Sigmoid colon (tissue), 7 donors: ENCODE measurements at places on chromosomes 16 and 17. TPM values are rescaled to one million over a fixed set of nuclear protein-coding genes. Genes with fewer than 3 reads are reported as not detected.

- no peaks in the 10 kb centered on the region for H3K27me3 ChIP-seq
- no peak overlapping the region for H3K4me3 ChIP-seq
- H3K36me3 ChIP-seq: no peaks in the 10 kb centered on the region
- no peaks in the 10 kb centered on the region for H3K4me1 ChIP-seq
These were observed 5.0 kb upstream of the ARHGAP17 start for GRCh38 chr16:25020112-25020631.

DNA sequence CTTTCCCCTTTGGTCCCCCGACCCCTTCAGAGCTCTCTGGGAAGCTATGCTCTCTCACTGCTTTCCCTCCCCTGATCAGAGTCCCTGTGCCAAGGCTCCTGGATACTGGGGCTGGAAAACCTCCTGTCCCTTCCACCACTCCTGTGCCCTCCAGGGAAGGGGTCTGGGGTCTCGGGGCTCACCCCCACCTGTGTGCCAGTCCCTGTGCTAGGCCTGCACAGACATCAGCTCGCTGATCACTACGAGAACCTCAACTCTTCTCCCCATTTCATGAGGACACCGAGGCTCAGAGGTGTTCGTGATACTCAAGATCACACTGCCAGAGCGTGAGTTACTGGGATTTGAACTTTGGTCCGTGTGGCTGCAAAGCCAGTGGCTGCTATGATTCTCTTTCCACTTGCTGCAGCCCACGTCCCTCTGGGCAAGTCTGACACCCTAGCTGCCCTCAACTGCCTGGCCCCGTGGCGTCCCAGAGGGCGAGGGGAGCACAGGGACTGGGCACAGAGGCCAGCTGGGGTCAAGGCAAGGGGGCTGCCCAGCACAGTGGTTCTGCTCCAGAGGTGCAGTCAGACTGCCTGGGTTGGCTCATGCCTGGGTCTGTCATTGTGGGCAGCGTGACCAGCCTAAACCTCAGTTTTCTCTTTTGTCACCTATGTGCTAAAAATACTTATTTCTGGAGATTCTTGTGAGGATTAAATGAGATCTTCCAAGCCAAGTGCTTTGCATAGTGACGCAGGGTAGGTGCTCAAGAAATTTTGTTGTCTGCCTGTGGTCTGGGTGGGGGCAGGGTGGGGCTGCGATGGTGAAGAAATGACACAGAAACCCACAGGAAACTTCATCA, 43.8 kb upstream of the TOB1 start:
- no peak for DNase-seq
- H3K36me3 ChIP-seq: no peaks in the 10 kb centered on the region
- H3K27me3 ChIP-seq: no peaks in the 10 kb centered on the region
- no peak overlapping the region for H3K4me3 ChIP-seq

DNA sequence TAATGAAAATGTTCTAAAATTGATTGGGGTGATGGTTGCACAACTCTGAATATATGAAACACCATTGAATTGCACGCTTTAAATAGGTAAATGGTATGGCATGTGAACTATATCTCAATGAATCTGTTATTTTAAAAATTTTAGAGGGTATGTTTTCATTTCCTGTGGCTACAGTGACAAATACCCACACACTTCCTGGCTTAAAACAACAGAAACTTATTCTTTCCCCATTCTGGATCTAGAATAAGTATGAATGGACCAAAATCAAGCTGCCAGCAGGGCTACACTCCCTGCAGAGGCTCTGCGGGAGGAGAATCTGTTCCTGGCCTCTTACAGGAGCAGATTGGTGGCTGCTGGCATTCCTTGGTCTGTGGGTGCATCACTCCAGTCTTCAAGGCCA, 11.3 kb upstream of the PECAM1 start:
- H3K36me3 ChIP-seq: no peaks in the 10 kb centered on the region
- no peak for DNase-seq

GRCh38 chr16:84660973-84661372, 12.7 kb downstream of the KLHL36 start:
- no peak overlapping the region for H3K27ac ChIP-seq
- no peak for DNase-seq
- H3K4me3 ChIP-seq: no peak overlapping the region
- peaks cover 63% of the 10 kb centered on the region for H3K36me3 ChIP-seq
- no peaks in the 10 kb centered on the region for H3K4me1 ChIP-seq
- no peaks in the 10 kb centered on the region for H3K27me3 ChIP-seq

DNA sequence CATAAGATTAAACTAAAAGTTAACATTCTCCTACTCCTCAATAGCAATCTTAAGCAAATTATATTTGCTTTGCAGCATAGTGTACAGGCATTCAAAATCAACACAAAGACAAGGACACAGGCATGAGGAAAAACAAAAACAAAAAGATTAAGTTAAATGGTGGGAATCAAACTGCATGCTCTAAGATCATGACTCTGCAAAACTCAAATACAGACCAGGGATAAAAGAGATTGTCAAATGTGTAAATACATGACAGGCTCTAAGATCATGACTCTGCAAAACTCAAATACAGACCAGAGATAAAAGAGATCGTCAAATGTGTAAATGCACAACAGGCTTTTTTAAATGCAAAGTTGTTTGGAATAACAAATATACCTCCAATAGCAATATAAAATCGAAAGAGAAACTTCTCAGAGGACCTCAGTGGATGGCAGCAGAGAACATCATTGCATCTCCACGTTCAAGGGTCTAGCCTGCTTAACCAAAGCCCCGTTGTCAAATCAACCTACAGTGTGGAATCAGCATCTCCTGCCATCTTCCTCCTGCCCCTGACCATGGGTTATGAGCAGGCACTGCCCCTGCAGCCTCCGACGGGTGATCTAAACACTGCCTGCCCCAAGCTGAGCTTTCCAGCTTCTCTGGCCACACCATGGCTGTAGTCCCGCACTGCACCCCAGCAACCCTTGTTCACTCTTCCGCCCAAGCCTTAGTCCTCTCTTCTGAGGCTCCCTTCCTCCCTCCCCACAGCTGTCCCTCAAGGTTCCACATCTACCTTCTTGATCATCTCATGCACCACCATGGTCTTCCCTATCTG, 446.1 kb downstream of the SOX9 start:
- no peak overlapping the region for H3K27ac ChIP-seq

GRCh38 chr17:80026359-80027042, 9.2 kb downstream of the TBC1D16 start:
- no peaks in the 10 kb centered on the region for H3K36me3 ChIP-seq
- H3K27me3 ChIP-seq: no peaks in the 10 kb centered on the region
- H3K27ac ChIP-seq: no peak overlapping the region
- H3K4me1 ChIP-seq: peaks cover 37% of the 10 kb centered on the region

DNA sequence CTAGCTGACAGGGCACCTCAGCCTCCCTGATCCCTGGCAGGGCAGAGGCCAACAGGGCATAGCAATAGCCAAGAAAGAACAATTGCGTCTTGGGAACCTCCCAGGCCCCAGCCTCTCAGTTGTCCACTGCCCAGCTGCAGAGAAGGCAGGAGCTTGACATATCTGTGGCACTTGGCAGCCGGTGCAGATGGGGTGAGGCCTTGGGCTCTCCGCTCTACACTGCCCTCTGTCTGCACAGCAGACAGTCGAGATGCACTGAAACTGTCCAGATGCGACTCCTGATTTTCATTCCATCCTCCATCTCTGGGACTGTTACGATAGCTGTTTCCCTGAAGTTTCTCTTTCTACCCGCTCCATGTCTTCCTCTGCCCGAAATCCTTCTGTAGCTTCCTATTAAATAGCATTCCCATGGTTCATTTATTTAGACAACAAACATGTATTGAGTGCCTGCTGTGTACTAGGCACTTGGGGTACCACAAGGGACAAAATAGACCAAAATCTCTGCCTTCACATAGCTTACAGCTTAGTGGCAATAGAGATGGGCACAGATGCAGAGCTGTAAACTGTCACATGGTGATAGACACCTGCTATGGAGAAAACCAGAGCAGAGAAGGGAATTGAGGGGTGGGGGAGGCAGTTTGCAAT, 3.3 kb downstream of the POLR3E start:
- no peaks in the 10 kb centered on the region for H3K27me3 ChIP-seq
- peak overlapping the region; percentile 96 for H3K27ac ChIP-seq
- peaks cover 36% of the 10 kb centered on the region for H3K36me3 ChIP-seq

GRCh38 chr17:82013341-82013740, 9.3 kb downstream of the CENPX start:
- H3K36me3 ChIP-seq: peaks cover 18% of the 10 kb centered on the region
- peak overlapping the region; percentile 6 for H3K4me3 ChIP-seq
- peak; percentile 91 for DNase-seq
- no peaks in the 10 kb centered on the region for H3K27me3 ChIP-seq
- peaks cover 3% of the 10 kb centered on the region for H3K4me1 ChIP-seq

DNA sequence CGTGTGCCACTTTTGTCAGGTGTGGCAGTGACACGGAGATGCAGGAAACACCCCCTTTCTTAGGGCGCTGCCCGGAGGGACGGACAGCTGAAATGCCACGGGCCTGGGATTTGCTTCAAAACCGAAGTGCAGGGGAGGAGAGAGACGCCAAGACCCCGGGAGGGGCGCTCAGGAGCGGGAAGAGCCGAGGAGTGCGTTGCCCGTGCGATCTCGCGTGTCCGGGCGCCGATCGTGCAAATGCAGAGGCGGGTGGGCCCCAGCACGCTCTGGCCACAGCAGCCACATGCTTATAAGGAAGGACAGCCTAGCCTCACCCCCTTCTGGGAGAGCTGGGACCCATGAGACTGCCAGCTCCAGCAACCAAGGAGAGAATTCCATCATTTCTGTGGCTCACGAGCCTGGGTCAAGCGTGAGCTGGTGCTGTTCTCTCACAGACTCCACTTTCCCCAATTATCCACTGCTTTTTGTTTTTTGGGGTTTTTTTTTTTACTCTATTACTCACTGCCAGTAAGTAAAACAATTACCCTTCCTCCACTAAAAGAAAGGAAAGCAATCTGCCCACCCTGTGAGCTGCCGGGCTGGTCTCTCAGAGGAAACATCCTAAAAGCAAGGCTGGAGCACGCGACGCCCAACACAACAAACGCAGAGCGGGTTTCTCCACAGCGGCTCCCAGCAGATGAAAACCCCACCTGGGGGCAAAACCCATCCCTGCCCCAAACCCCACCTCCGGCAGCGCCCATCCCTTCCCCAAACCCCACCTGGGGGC, 27.2 kb upstream of the C16orf95 start:
- H3K27me3 ChIP-seq: no peaks in the 10 kb centered on the region
- no peak overlapping the region for H3K27ac ChIP-seq
- H3K4me3 ChIP-seq: no peak overlapping the region
- H3K4me1 ChIP-seq: no peaks in the 10 kb centered on the region

GRCh38 chr17:6023036-6023831, 46.9 kb upstream of the WSCD1 start:
- no peak overlapping the region for H3K27ac ChIP-seq
- H3K4me1 ChIP-seq: no peaks in the 10 kb centered on the region
- H3K36me3 ChIP-seq: no peaks in the 10 kb centered on the region
- no peak for DNase-seq

DNA sequence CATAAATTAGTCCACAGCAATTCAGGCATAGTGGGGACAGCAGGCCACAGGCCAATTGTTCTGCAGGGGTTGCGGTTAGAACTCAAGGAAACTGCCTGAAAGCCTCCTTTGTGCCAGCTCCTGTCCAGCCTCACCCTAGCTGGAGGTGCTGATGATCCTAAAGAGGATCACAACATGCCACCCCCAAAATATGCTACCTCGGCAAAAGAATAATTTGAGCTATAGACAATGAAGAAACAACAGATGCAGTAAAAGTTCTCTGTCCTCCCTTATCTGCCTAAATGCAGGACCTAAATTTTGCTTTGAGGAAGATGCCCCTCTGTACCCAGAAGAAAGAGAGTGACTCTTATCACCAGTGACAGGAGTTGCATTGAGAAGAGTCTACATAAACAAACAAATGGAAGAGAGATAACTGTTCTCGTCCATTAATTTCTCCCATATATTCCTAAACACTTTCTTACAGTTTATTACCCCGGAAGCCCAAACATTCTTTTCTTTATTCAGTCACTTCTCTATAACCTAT, 14.7 kb downstream of the ALOX15 start:
- no peak overlapping the region for H3K27ac ChIP-seq
- no peak overlapping the region for H3K4me3 ChIP-seq
- no peaks in the 10 kb centered on the region for H3K36me3 ChIP-seq
- H3K4me1 ChIP-seq: peaks cover 3% of the 10 kb centered on the region
- DNase-seq: no peak

GRCh38 chr17:81222620-81222905, 202 bp downstream of the CEP131 start:
- H3K36me3 ChIP-seq: no peaks in the 10 kb centered on the region
- peak overlapping the region; percentile 75 for H3K4me3 ChIP-seq
- H3K27ac ChIP-seq: peak overlapping the region; percentile 60
- peaks cover 25% of the 10 kb centered on the region for H3K4me1 ChIP-seq
- no peaks in the 10 kb centered on the region for H3K27me3 ChIP-seq
- no peak for DNase-seq

DNA sequence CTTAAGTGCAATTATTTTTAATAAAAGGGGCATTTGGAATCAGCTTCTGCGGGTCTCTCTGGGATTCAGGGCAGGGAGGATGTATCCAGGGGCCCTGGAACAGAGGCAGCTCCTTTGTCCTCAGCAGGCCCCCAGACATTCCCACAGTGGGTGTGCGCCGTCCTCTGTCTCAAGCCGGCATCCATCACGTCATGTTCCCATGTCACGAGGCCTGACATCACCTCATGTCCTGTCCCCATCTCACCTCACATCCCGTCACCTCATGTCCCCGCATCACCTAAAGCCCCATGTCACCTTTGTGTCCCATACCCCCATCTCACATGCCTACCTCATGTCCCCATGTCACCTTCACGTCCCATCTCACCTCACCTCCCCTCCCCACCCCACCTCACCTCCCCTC, 18.5 kb downstream of the GAA start:
- H3K4me3 ChIP-seq: no peak overlapping the region
- no peaks in the 10 kb centered on the region for H3K27me3 ChIP-seq
- DNase-seq: peak; percentile 33

DNA sequence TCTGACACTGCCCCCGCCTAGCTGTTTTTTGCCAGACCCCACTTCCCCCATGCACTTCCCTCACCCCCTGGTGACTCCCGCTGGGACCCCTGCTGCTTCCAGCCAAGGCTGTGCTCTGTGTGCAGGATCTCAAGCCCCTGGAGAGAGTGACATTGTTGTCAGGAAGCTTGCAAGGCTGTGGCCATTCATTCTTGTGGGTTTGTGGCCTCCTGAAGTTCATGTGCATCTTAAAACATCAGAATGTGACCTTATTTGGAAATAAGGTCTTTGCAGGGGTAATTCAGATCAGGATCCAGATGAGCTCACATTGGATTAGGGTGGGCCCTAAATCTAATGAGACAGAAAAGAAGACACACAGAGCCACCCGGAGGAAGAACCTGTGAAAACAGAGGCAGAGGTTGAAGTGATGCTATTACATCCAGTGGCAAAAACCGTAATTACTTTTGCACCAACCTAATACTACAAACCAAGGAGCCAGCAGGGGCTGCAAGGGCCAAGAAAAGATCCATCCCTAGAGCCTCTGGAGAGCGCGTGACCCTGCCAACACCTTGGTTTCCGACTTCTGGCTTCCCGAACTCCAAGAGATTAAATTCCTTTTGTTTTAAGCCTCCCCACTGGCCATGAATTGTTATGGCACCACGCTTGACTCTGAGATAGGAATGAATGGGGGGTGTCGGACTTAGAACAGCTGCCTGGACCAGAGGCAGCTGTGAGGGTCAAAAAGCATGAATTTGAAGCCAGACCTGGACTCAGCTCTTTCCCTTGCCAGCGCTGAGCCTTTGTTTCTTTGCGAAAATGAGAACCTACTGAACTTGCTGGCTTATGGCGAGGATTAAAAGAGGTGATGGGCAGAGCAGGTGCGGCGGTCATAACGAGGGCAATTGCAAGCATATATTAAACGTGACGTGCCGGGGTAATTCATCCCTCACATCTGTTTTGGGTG, 75.5 kb downstream of the BMERB1 start:
- H3K4me1 ChIP-seq: peaks cover 14% of the 10 kb centered on the region
- no peak overlapping the region for H3K27ac ChIP-seq

SLC4A1 gene
- not detected for total RNA-seq

LGALS9B gene
- not detected for total RNA-seq

HLF gene
- total RNA-seq: 46.6 TPM

AGRP gene
- not detected for total RNA-seq

DHRS13 gene
- total RNA-seq: 3.9 TPM

CFAP52 gene
- total RNA-seq: not detected
